ENCODE measurements at places on chromosomes 12 and 14.

- DNase-seq, result no peak
These were observed 270.3 kb downstream of the CCDC91 start for GRCh38 chr12:28460420-28461130.

DNA sequence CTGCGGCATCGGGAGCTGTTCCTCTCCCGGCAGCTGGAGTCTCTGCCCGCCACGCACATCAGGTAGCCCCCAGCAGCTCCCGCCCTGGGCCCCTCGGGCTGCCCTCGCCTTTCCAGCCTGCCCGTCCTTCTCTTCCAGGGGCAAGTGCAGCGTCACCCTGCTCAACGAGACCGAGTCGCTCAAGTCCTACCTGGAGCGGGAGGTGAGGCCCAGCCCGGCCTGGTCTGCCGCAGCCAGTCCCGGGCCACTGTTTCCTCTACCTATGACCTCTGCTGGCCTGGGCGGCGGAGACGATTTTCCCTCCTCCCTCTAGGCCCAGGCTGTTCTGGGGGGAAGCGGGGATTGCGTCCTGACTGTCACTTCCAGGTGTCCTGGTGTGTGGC lies 24.5 kb upstream of the CRIP2 start:
- no peak for DNase-seq

DNA sequence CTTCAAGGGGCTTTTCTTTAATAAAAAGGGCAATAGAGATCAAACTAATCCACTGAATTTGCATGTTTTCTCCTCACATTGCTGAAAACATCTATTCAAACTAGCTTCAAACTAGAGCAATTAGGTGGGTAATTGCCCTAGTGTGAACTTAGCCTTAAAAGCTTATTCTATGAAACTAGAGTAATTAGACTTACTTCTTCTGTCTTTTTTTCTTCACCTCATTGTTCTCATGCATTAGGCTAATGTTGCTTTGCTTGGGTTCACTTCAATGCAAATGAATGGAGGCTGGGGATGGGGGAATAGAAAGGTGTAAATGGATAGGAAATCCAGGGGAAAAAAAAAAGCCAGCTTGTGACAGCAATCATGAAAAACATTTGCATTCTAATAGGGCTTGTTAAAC lies 414.8 kb upstream of the LMO3 start:
- no peak for DNase-seq

- DNase-seq, result no peak
These were observed 407.0 kb upstream of the SEL1L start for GRCh38 chr14:81940651-81941050.

- DNase-seq, result no peak
These were observed 114.9 kb downstream of the AACS start for GRCh38 chr12:125180144-125180543.

DNA sequence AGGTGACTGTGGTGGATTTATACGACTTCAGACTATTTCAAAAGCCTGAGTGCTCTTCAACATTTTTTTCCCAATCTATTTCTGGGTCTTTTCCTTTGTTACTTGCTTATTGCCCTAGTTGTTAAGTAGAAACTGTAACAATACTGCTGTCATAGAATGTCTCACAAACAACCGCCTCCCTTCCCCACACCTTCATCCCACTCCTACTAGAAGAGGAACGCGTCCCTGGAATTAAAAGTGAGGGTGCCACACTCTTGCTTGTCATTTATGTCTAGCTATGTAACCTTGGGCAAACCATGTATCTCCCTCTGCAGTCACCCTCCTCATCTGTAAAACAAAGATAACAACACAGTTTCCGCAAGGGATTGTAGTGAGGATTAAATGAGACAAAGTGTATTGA lies 8.6 kb downstream of the BRAP start:
- no peak for DNase-seq
